ENCODE measurements at places on chromosomes 3 and 15.
A peak's percentile ranks its signal among the peaks of the same experiment; 100 is the strongest.

GRCh38 chr3:4581920-4582611 is 88.9 kb downstream of the ITPR1 start:
- DNase-seq, result no peak

- no peak for DNase-seq
These were observed 29.2 kb upstream of the TPRG1 start for GRCh38 chr3:189142527-189142926.

DNA sequence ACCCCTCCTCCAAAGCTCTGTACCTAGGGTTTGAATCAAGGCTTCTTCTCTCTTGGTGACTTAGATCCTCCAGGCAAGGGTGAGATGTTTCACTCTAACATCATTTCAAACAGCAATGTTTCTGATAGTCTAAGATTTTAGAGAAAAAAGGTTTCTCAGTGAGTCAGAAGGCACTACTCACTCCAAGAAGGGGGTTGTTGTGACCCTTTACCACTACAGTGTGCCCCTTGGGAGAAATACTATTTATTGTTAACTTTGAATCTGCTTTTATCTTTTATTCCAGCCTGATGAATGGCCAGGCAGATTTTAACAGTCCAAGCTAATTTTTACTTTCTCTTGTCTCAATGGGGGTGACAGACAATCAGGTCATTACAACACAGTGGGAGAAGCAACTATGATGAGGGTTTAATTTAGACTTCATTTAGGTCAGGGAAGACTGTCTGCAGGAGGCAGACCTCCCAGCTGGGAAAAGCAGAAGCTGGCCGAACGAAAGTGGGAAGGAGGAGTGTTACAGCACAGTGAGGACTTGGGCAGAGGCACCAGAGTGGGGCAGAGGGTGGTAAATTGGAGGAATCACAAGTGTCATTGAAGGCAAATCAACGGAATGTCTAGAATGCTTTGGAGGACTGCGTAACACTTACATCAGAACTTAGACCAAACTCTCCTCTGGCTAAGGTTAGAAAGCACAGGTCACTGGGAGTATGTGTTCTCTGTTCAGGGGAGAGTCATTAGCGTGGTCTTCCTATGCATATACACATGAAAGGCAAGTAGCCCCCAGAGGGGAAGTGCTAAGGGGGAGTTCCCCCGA is 21.2 kb downstream of the ZNF860 start:
- DNase-seq, result no peak

DNA sequence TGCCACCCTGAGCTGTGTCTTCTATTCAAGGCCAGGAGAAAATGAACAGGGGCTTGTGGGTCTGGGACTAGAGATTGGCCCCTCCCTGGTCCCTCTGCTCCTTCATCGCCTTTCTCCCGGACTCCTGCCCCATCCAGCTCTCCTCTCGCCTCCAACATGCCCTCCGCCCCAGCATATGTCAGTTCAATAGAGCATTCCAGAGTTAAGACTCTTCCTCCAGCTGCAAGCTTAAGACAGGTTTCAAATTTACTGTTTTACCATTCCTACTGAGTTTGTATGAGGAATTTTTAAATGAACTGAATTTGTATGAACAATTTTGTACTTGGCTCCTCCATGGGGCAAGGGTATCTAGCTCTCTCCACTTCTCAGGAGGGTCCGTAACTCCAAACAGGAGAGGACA is 195.6 kb downstream of the TBC1D2B start:
- DNase-seq, result no peak

DNA sequence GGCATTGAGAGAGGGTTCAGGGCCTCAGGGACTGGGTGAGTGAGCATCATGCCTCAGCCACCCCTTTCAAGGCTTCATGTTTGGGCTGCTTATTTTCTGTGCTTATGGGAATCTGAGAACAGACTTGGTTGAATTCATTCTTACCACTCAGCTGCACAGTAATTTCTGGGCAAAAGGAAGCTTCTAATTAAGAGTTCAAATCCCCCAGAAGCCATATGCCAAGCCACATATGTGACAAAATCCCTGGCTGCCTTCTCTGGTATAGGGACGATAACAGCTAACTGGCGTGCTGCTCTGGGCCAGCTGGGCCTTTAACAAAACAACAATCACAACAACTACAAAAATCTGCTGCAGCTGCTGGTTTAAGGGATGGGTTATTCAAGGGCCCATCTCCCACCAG is 181.0 kb upstream of the ANKRD28 start:
- DNase-seq, result no peak

DNA sequence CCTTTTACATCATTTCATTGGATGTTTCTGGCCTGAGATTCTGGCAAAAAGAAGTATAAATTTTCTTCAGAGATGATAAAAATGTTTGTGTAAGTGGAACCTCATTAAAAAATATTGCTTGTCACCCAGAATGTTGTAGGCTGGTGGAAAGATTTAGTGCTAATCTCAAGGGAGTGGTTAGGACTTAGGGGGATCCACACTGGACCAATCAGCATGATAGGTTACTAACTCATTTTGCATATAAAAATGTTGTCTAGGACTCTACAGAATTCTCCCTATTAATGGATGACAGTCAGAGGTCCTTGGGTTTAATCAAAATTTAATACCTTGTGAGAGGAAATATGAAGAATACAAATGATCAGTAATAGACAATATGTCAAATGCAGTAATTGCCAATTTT is 108.6 kb upstream of the TNIK start:
- DNase-seq, result no peak

DNA sequence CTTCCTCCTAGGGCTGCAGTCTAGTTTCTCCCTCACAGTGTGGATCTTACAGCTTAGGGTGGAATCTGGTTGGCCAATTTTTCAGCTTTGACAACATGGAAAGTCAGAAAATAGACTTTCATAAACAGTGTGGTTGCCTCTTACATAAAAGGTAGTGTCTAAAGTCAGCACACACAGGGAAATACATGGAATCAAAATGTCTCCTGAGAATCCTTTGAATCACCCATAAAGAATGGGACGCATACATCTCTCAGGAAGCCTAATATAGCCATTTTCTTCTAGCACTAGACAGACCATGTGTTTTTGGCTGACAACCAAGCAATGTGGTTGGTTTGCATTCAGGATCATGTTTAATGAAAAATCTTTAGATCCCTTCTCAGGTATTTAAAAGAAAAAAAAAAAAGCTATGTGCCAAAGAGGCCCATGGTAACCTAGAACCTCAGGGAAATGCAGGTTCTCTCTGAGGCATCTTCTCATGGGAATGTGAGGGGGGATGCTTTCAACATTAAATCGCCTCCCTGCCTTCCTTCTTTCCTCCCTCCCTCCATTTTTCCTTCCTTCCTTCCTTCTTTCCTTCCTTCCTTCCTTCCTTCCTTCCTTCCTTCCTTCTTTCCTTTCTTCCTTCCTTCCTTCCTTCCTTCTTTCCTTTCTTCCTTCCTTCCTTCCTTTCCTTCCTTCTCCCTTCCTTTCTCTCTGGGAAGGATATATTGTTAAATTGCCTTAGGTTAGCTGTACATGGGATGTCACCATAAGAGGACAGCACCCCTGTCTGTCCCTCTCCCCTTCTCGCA is 34.3 kb upstream of the ZBTB38 start:
- DNase-seq, result no peak

- no peak for DNase-seq
These were observed 202.3 kb upstream of the PROK2 start for GRCh38 chr3:71987089-71987735.

GRCh38 chr3:115381573-115381912 is 234.5 kb upstream of the ZBTB20 start:
- DNase-seq, result peak; percentile 82

DNA sequence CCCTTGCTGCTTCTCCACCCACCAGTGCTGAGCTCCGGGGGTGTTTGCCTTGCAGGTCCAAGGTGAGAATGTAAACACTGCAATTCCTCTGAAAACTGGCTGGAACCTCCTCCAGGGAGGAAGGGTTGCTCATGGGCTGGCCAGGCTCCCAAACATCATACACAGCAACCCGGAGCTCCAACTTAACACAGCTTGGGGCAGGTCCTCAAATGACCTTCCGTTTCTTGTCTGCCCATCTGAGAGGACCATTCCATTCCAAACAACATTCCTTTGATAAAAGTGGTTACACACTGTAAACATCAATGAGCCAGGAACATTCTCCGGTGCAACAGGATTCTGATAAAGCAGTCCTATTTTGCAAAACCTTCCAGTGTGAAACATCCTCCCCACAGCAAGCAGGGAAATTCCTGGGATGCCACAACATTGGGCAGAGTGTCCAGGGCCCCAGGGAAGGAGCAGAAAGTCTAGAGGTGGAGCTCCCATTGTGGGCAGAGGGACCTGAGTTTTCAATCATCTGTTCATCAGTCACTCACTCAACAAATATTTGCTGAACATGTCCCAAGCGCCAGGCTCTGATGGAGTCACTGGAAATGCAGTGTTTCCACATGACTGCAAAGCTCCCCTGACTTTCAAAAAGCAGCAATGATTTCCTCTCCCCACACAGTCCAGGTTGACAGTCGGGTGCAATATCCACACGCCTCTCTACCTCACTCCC is 7.3 kb upstream of the HEG1 start:
- DNase-seq, result no peak

- no peak for DNase-seq
These were observed 201.6 kb upstream of the TMC3 start for GRCh38 chr15:81575436-81576123.

DNA sequence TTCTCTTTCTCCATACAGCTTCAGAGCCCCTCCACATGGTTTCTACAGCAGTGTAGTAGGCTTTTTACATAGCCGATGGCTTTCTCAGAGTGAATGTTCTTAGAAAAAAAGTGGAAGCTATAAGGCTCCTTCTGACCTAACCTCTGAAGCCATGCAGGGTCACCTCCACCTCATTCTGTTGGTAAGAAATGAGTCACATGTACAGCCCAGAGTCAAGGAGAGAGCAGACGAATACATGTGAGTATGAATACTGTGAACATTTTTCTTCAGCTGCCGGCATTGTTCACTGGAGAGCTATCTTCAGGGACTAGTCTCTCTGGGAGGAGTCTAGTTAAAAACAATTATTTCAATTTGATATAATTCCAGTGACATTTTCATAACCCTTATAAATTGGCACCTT is 68.2 kb upstream of the THRB start:
- no peak for DNase-seq

GRCh38 chr3:14636496-14637087 is 15.0 kb upstream of the CCDC174 start:
- DNase-seq, result no peak

- DNase-seq, result no peak
These were observed 79.3 kb downstream of the EOMES start for GRCh38 chr3:27642796-27643195.

DNA sequence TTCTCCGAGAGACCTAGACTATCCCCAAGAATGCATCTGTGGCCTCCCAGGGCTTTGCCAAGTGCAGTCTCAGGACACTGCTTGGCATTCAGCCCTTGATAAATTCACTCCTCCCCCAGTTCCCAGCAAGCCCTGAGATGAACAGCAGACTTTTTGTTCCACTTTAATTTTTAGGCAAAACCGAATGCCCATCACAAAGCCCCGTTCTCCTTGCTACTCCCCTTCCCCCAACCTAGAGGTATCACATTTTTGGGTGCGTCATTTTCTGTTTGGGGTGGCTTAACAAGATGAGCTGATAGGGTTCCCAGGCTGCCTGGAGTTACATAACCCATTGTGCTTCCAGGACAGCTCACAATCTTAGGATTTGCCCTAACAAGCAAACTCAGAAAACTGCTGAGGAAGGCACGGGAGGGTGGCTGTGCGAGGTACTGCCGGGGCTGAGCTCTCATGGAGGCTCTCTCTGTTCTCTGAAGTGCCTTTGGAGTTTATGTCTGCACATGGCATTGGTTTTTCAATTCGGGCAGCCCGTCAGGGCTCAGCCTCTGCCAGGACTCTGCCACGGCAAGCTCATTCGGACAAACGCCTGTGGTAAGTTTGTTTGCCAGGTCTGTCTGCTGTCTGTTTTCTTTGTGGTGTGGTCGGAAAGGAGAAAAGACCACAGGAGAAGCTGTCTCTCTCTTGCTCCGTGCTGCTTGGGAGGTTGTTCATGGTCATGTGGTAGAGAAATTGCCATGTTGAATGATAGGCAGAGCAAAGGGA is at the start of gene TRAK1:
Gene TRAK1, plus strand, starts transcription at position 385 of the 759 bp plus-strand sequence. Its CDS starts 113 bp downstream, at position 498.
- DNase-seq, result peak; percentile 56

DNA sequence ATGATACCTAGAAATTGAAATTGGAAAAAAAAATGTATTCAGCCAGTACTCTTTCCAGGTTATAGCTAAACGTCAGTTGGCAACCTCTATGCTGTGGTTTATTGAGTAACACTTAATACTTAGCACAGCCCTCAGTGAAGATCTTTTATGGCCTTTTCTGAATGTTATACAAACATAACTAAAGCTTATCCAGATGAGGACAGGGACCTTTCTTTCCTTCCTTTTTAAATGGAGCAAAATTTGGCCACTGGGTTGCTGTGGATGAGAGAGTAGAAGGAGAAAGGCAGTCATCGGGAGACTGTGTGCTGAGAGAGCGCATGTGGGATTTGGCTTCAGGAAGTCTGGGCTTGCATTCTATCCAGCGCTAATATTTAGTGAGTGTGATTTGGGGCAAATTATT is 36.1 kb downstream of the IGF1R start:
- no peak for DNase-seq

DNA sequence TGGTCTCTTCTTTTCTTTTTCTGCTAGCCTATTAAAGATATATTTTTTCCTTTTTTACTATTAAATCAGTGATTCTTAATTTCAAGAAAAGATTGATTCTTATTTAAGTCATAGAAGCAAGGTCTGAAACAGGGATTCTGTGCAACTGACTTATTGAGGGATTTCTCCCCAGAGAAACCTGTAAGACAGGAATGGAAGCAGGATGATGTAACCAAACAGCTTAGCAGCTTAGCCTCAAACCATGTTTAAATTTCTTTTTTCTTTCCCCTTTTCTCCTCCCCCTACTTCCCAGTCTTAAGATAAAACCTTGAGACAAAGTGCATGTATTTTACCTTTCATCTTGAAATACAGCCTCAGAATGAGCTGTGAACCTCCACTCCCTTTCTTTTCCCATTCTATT is 322.8 kb downstream of the NEK10 start:
- DNase-seq, result no peak

DNA sequence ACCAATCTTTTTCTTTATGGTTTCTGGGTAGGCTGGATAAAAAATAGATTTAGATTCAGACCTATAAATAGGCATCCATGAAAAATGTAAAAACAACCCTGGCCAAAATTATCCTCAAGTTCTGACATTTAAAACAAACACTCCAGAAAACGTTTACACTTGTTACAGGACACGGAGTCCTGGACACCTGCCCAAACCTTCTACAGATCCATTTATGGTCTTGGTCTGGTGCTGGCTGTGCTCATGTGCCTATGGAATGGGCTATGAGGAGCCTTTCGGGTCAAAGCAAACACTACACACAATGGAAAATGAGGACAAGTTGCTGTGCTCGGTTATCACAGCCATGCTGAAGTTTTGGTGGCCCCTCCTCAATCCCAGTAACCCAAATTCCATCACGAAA is 108.1 kb downstream of the PDZRN3 start:
- DNase-seq, result no peak

DNA sequence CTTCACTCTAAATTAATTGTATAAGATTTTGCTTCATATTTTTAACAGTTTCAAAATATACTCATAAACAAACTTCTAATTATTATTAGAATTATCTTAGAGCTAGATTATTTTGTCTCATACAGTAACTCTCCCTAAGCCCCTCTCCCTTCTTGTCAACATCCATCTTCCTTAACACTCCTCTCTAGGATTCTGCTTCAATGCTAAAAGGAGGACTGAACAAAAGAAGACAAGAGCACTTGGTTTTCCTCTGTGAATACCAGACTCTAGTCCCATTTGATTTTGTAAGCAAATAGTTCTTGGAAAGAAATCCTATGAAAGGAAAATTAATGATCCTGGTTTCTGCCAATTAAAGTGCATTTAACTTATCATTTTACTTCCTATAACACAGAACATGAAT is 91.8 kb downstream of the KCNMB2 start:
- DNase-seq, result no peak

Measured in heart left ventricle (tissue), 16 donors.